ENCODE measurements at places on chromosomes 16 and 17. TPM values are rescaled to one million over a fixed set of nuclear protein-coding genes. Genes with fewer than 3 reads are reported as not detected.
A peak's percentile ranks its signal among the peaks of the same experiment; 100 is the strongest.

GRCh38 chr17:34178092-34178491 is 77.0 kb upstream of the CCL2 start:
- no peaks in the 10 kb centered on the region for H3K36me3 ChIP-seq
- peaks cover 33% of the 10 kb centered on the region for H3K27me3 ChIP-seq
- no peak overlapping the region for H3K27ac ChIP-seq
- no peak overlapping the region for H3K4me3 ChIP-seq
- DNase-seq = no peak

GRCh38 chr16:28186752-28187151 is 25.0 kb downstream of the XPO6 start:
- no peaks in the 10 kb centered on the region for H3K36me3 ChIP-seq
- no peaks in the 10 kb centered on the region for H3K27me3 ChIP-seq
- no peak overlapping the region for H3K27ac ChIP-seq
- no peak for DNase-seq
- H3K4me1 ChIP-seq = peaks cover 57% of the 10 kb centered on the region
- no peak overlapping the region for H3K4me3 ChIP-seq

GRCh38 chr16:72752004-72752695 is 295.8 kb downstream of the ZFHX3 start:
- H3K4me1 ChIP-seq = peaks cover 6% of the 10 kb centered on the region
- H3K36me3 ChIP-seq = peaks cover 5% of the 10 kb centered on the region
- H3K27me3 ChIP-seq = no peaks in the 10 kb centered on the region
- no peak overlapping the region for H3K27ac ChIP-seq
- no peak overlapping the region for H3K4me3 ChIP-seq

GRCh38 chr16:53597776-53598175 is 94.8 kb upstream of the AKTIP start:
- no peak overlapping the region for H3K27ac ChIP-seq
- DNase-seq = no peak

GRCh38 chr16:15976929-15977637 is 27.7 kb downstream of the ABCC1 start:
- H3K27me3 ChIP-seq = no peaks in the 10 kb centered on the region
- peaks cover 12% of the 10 kb centered on the region for H3K36me3 ChIP-seq
- H3K27ac ChIP-seq = peak overlapping the region; percentile 91
- peaks cover 83% of the 10 kb centered on the region for H3K4me1 ChIP-seq

DNA sequence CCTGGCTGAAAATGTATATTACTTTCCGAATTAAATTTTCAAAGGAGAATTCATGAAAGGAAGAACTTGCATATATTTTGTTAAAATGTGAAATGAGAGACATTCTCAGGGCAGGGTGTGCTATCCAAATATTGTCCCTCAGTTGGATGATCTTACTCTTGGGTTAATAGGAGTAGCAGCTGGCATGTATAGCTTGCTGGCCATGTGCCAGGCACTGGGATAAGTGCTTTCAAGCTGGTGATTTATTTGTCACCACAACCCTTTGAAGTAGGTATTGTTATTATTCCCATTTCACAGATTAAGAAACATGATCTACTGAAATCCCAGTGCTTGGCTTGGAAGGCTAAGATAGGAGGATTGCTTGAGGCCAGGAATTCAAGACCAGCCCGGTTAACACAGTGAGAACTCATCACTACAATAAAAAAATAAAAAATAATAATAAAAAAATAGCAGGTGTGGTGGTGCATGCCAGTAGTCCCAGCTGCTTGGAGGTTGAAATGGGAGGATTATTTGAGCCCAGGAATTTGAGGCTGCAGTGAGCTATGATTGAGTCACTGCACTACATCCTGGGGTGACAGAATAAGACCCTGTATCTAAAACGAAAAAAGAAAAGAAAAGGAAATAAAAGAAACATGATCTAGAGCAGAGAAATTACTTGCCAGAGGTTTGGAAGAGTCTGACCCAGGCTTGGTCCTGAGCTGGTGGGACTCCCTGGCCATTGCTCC is 11.6 kb upstream of the MPHOSPH6 start:
- no peak overlapping the region for H3K27ac ChIP-seq
- H3K4me1 ChIP-seq = no peaks in the 10 kb centered on the region
- no peak for DNase-seq
- no peak overlapping the region for H3K4me3 ChIP-seq
- peaks cover 40% of the 10 kb centered on the region for H3K27me3 ChIP-seq

DNA sequence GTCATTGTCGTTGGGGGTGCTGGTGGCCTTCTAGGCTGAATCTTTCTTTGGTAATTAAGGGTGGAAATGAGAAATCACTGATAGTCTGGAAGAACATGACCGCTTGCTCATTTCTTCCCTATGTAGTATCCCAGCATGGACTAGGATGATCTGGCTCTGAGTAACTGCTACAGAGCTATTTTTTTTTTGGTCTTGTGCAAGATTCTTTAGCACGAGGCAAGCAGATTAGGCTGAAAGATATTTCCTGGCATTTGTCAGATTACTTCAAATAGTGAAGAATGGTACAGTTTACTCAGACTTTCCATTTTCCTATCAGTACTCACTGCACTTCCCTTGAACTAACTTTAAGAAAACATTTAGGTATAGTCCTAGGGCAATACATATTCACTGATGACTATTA is 89.0 kb downstream of the SYCE1L start:
- no peak overlapping the region for H3K4me3 ChIP-seq
- H3K27ac ChIP-seq = no peak overlapping the region
- DNase-seq = no peak

DNA sequence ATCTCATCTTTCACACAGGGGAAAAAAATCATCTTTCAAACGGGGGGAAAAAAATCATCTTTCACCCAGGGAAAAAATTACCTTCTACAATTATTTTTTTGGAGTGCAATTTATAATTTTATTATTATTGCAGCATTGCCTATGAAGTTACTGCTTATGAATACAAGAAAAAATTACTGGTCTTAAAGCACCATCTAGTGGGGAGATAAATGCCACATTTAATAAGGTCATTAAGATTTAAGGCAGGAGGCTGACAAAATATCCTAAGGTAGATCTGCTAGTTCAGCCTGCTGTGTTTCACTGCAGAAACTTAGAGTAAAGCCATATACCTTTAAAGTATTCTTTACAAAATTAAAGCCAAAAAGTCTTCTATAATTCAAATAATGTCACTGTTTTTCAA is 13.7 kb downstream of the SHCBP1 start:
- no peaks in the 10 kb centered on the region for H3K4me1 ChIP-seq
- no peak overlapping the region for H3K4me3 ChIP-seq
- DNase-seq = no peak
- no peaks in the 10 kb centered on the region for H3K36me3 ChIP-seq
- H3K27ac ChIP-seq = no peak overlapping the region
- H3K27me3 ChIP-seq = no peaks in the 10 kb centered on the region

DNA sequence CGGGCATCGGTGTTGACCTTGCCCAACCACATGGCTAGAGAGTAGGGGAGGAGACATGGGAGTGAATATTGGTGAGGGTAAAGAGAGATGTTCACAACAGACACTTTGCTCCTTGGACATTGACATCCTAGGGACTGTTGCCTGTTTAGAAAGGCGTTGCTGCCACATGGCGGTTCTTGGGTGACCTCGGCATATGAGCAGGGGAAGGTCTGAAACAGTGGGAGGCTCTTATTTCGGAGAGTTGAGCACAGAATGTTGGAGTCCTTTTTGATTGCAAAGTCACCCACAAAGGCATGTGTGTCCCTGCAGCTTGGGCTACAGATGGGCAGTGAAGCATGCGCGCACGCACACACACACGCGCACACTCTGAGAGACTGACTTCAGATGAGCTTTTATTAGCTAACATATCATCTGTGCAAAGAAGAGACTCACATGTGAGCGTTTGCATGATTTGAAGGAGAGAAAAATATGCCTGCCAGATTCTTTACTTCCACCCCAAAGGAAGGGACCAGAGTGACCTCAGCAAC is 104.4 kb downstream of the SHISA9 start:
- H3K36me3 ChIP-seq = no peaks in the 10 kb centered on the region
- no peaks in the 10 kb centered on the region for H3K4me1 ChIP-seq
- H3K4me3 ChIP-seq = no peak overlapping the region
- no peak for DNase-seq

Gene TBX6
- 0.55 TPM for total RNA-seq

Gene TP53TG3
- not detected for total RNA-seq

Gene QRICH2
- 4.7 TPM for total RNA-seq
